ENCODE measurements at places on chromosomes 1 and 21. TPM values are rescaled to one million over a fixed set of nuclear protein-coding genes. Genes with fewer than 3 reads are reported as not detected.

The KRTAP13-3 gene
- total RNA-seq: not detected

The SERPINC1 gene
- 0.61 TPM for total RNA-seq

The CACHD1 gene
- total RNA-seq: 49.6 TPM

The BTG2 gene
- total RNA-seq: 51.7 TPM

The HAO2 gene
- total RNA-seq: not detected

The ARTN gene
- 0.23 TPM for total RNA-seq

The OLFM3 gene
- total RNA-seq: not detected

The ZC3H11A gene
- total RNA-seq: 148 TPM

The GPR153 gene
- 17.0 TPM for total RNA-seq

The SHISAL2A gene
- 2.2 TPM for total RNA-seq

The UBASH3A gene
- 0.88 TPM for total RNA-seq

The DNAJC6 gene
- total RNA-seq: 4.6 TPM

The SLC5A9 gene
- 1.4 TPM for total RNA-seq

The KRTAP10-1 gene
- total RNA-seq: not detected

The CYP4A22 gene
- 0.18 TPM for total RNA-seq

Data from lung (tissue), 17 donors.